ENCODE measurements at places on chromosomes 1 and 21. TPM values are rescaled to one million over a fixed set of nuclear protein-coding genes. Genes with fewer than 3 reads are reported as not detected.
A peak's percentile ranks its signal among the peaks of the same experiment; 100 is the strongest.

- no peak overlapping the region for H3K27ac ChIP-seq
- DNase-seq, result no peak
- peaks cover 10% of the 10 kb centered on the region for H3K4me1 ChIP-seq
- H3K4me3 ChIP-seq, result no peak overlapping the region
- no peaks in the 10 kb centered on the region for H3K36me3 ChIP-seq
- no peaks in the 10 kb centered on the region for H3K27me3 ChIP-seq
These were observed 8.8 kb downstream of the CCDC24 start for GRCh38 chr1:44000122-44000665.

ZNF687 gene
- polyA plus RNA-seq, result 4.3 TPM

PODN gene
- 4.9 TPM for polyA plus RNA-seq

GRCh38 chr1:182602935-182603645 lies 1.1 kb downstream of the RGS16 start:
- H3K36me3 ChIP-seq, result no peaks in the 10 kb centered on the region
- peaks cover 10% of the 10 kb centered on the region for H3K4me1 ChIP-seq
- H3K27ac ChIP-seq, result no peak overlapping the region
- H3K4me3 ChIP-seq, result no peak overlapping the region
- DNase-seq, result no peak
- peaks cover 3% of the 10 kb centered on the region for H3K27me3 ChIP-seq

GRCh38 chr1:62364721-62365120 lies 45.5 kb upstream of the KANK4 start:
- H3K27ac ChIP-seq, result no peak overlapping the region
- no peaks in the 10 kb centered on the region for H3K36me3 ChIP-seq
- no peak for DNase-seq
- H3K4me1 ChIP-seq, result no peaks in the 10 kb centered on the region
- no peaks in the 10 kb centered on the region for H3K27me3 ChIP-seq

DNA sequence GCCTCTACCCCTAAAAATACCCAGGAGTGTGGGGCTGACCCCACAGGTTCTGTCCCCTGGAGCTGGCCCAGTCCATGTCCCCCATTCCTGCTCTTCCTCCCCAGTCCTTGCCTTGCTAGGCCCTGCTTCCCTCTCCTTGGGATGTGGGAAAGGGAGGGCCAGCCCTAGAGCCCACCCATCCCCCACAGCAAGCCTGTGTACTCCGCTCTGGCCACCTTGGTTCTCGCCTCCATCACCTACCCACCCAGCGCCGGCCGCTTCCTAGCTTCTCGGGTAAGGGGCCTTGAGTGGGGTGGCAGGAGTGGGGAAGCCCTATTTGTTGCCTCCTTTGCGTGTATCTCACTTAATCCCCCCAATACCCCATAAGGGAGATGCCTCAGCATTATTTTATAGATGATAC lies 6.7 kb downstream of the CLCNKB start:
- H3K36me3 ChIP-seq, result no peaks in the 10 kb centered on the region
- H3K4me3 ChIP-seq, result no peak overlapping the region
- H3K27me3 ChIP-seq, result no peaks in the 10 kb centered on the region
- H3K4me1 ChIP-seq, result peaks cover 7% of the 10 kb centered on the region

CD1E gene
- not detected for polyA plus RNA-seq

CR1L gene
- polyA plus RNA-seq, result not detected

GPR52 gene
- not detected for polyA plus RNA-seq

DNA sequence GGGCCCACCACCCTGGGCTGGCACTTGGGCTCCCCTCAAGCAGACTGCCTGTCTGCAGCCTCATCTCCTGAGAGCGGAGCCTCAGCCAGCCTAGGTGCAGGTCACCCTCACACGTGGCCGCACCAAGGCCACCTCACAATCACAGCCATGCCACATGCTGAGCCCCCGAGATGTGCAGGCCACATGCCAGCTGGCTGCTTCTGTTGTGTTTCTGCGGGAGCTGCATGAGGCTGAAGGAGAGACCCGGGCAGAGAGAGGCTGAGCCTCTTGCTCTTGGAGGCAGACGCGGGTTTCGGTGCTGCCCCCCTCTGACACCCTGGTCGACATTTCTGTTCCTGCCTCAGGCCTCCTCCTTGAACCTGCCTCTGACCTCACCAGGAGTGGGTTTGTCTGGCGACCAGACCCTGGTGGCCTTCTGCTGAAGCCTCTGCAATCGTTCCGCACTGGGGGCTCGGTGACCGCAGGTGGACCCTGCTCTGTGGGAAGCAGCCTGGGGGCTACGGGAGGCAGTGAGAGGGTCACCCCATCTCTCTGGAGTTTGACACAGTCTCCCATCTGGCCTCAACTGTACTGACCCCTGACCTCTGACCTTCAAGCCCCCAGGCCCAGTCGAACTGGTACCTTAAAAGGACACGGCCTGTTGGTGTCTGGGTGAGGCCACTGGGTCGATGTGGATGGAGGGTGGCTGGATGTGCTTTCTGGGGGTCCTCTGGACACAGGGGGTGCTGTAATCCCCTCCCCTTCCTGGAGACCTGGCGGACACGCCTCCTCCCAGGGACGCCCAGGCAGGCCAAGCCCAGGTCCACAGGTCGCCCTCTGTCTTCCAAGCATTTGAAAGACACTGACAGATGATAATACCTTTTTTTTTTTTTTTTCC lies 13.0 kb upstream of the C1orf174 start:
- no peaks in the 10 kb centered on the region for H3K36me3 ChIP-seq
- no peak overlapping the region for H3K27ac ChIP-seq

MOV10 gene
- 133 TPM for polyA plus RNA-seq

LMX1A gene
- not detected for polyA plus RNA-seq

GRCh38 chr1:184085667-184086066 lies 34.1 kb downstream of the TSEN15 start:
- H3K36me3 ChIP-seq, result no peaks in the 10 kb centered on the region
- H3K27ac ChIP-seq, result no peak overlapping the region
- no peak overlapping the region for H3K4me3 ChIP-seq

GRCh38 chr21:45954261-45954660 lies 27.3 kb upstream of the COL6A1 start:
- peak; percentile 48 for DNase-seq
- H3K27me3 ChIP-seq, result no peaks in the 10 kb centered on the region
- peaks cover 28% of the 10 kb centered on the region for H3K4me1 ChIP-seq
- peak overlapping the region; percentile 79 for H3K27ac ChIP-seq
- no peak overlapping the region for H3K4me3 ChIP-seq

TMPRSS15 gene
- polyA plus RNA-seq, result not detected

DNA sequence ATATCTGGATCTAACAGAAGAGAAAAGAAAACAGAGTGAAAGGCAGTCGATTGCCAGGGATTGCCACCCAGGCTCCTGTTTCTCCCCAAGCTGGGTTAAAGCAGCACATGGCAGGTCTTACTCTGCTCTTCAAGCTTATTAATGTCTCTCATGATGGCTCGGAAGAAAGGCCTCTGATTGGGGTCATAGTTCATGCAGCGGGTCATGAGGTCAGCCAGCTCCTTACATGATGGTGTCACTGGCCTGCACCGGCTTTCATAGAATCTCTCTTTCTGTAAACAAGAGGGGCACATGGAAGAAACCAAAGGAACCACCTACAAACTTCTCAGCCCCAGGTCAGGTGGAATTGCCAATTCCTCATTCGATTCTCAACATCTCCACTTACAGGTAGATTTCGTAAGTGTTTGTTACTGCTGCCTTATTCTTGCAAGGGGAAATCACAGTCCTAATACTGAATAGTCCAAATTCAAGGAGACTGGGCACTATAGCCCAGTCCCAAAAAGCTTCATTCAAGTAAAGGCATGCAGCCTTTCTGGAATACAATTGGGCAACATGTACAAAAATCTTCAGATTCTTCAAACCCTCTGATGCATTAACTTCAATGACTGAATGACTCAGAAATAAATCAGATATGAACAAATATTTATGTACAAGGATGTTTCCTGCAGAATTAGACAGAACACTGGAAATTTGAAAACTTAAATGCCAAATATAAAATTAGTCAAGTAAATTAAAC lies 96.6 kb downstream of the RAVER2 start:
- no peak overlapping the region for H3K27ac ChIP-seq
- H3K36me3 ChIP-seq, result no peaks in the 10 kb centered on the region
- H3K4me3 ChIP-seq, result no peak overlapping the region
- no peaks in the 10 kb centered on the region for H3K4me1 ChIP-seq
- no peak for DNase-seq

DR1 gene
- polyA plus RNA-seq, result 22.7 TPM

GRCh38 chr1:112927462-112927990 lies 28.5 kb downstream of the SLC16A1 start:
- H3K4me1 ChIP-seq, result no peaks in the 10 kb centered on the region
- DNase-seq, result no peak
- H3K36me3 ChIP-seq, result no peaks in the 10 kb centered on the region
- H3K27me3 ChIP-seq, result no peaks in the 10 kb centered on the region
- no peak overlapping the region for H3K27ac ChIP-seq

ACKR1 gene
- polyA plus RNA-seq, result not detected

DNA sequence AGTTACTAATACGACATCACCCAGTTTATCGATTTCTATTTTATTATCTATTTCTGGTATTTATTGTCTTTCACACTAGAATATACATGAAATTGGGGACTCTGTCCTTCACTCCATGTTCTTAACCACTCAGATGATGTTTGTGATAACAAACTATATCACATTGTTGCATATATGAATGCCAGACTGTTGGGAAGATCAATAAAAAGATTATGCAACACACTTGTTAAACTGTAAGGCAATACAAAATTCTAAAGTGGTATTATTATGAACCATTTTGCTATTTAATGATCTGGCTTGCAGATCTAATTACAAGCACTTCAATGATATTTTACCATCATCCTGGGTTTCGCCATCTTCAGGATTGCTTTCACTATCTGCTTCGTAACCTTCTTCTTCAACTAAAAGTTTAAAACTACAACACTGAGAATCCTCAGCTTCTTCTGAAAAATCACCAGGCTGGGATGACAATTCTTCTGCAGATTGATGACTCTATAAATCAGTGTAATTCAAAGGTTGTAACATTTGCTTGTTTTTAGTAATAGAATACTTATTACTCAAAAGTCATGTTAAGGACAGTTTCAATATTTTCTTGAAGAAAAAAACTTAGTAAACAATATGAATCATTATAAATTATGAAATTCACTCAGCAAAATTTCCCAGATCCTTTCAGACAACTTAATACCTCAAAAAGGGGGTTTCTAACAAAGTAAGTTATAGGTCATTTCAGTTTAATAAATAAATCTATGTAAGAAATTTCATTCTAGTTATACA lies 63.9 kb downstream of the LYST start:
- H3K4me3 ChIP-seq, result no peak overlapping the region
- DNase-seq, result no peak
- no peak overlapping the region for H3K27ac ChIP-seq
- no peaks in the 10 kb centered on the region for H3K27me3 ChIP-seq

Data from hepatocyte (in vitro differentiated cells).